ENCODE measurements at places on chromosomes 7 and 10. TPM values are rescaled to one million over a fixed set of nuclear protein-coding genes. Genes with fewer than 3 reads are reported as not detected.
A peak's percentile ranks its signal among the peaks of the same experiment; 100 is the strongest.

Gene TWIST1
- total RNA-seq: not detected

DNA sequence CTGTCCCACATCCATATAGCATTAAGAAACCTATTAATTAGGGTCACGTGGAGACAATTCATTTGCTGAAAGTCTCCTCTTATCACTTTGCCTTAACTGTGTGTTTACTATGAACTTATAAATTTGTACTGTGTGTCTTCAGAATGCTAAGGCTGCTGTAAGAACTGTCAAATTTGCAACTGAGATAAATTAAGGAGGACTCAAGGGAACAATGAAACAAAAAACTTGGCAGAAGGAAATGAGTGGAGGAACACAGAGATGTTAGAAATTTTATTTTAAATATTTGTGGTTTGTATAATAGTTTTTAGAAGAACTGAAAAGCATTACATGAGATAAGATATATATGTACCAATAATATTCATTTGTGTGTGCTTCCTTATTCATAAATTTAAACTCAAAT is 1005.3 kb upstream of the SORCS1 start:
- DNase-seq: no peak

DNA sequence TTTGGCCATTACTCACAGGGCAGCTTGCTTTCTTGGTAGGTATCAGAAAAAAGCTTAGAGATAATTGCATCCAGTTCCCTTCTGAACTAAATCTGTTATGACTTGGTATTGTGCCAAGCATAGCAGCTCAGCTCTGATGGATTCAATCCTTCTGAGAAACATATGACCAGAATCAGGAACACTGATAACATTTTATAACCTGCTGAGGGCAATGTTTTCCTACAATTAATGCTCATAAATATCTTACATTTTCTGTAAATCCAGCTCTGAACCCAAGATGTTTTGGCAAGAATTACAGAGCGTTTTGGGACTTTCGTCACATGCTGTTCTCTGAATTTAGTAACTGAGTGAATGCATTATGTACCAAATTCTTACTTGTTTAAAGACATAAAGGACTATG is 167.8 kb downstream of the KIF20B start:
- DNase-seq: no peak

Gene C10orf71
- not detected for total RNA-seq

DNA sequence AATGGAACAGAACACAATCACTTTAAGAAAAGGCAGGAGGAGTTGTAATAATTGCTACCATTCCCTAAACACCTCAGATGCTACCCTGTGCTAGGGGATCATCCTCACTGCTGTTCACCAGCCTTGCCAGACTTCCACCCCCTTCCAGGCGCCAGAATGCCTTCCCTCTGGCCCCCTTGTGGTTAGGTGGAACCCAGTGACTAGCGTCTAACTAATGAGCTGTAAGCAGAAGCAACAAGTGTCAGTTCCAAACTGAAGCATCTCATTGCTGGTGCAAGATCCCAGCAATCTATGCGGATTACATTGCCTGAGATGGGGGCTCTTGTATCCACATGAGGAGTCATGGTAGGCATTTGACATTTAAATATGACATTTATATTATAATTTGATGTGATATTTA is 86.6 kb downstream of the FRMD4A start:
- DNase-seq: no peak

DNA sequence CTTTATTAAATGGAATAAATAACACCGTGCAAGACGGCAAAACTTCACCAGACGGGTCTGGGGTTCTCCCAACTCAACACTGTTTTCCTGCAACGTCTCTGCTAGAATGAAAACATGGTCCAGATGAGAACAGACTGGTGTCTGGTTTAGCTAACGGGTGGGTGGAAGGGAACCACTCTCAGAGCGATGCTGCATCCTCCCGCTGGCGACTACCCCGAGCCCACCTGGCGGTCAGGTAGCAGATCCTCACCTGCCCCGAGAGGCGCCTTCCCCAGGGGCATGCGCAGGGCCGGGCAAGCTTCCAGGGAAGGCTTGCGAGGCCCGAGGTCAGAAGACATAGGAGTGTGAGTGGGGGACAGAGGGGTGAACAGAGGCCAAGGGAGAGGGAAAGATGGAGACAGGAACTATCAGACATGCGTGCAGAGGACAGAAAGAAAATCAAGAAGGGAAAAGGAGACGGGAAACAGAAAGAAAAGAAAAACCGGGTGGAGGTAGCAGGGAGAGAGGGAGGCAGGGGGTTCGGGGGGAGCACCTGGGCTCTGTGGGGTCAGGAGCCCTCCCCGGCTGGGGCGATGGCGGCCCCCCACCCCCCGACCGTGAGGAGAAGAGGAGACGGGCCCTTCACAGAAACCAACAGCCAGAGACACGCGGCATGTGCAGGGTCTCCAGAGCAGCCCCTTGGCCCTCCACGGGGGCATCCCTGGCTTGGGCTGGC is 222.0 kb downstream of the MAD1L1 start:
- DNase-seq: no peak

DNA sequence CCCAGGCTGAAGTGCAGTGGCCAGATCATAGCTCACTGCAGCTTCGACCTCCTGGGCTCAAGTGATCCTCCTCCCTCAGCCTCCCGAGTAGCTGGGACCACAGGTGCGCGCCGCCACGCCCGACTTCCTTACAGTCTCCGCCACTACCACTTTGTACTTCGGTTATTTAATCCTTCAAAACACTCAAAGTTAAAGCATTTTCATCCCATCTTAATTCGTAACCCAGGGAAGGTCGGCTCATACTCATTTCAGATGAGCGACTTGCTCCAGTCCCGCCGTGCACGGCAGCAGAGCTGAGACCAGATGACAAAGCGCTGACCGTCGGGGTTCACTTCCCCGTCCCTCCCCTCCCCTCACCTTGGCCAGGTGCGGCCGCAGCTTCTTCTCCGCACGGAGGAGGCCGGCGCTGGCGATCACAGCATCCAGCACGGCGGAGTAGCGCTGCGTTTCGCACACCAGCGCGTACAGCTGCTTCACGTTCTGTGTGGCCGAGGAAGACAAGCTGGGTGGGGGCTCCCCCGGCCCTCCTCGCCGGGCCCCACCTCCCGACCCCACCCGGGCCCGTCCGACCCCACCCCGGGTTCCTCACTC is 457 bp downstream of the NSUN5 start:
- DNase-seq: peak; percentile 14

Gene PRSS37
- not detected for total RNA-seq

DNA sequence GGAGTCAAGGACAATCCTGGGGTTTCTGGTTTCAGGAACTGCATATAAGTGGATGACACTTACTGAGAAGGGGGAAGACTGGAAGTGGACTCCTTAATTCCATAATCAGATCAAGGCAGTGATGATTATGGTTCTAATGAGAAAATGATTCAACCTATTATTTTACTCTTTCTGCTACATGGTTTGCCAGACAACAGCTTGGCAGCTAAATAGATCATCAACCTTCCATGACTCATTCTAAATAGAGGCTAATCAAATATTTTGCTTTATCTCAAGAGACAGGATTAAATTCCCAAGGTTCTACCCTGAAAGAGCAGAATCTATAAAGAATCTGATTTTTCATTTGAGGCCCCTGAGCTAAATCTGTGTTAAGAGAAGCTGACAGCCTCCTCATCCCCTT is 46.3 kb downstream of the CNNM1 start:
- peak; percentile 21 for DNase-seq

Gene WIPF3
- not detected for total RNA-seq

DNA sequence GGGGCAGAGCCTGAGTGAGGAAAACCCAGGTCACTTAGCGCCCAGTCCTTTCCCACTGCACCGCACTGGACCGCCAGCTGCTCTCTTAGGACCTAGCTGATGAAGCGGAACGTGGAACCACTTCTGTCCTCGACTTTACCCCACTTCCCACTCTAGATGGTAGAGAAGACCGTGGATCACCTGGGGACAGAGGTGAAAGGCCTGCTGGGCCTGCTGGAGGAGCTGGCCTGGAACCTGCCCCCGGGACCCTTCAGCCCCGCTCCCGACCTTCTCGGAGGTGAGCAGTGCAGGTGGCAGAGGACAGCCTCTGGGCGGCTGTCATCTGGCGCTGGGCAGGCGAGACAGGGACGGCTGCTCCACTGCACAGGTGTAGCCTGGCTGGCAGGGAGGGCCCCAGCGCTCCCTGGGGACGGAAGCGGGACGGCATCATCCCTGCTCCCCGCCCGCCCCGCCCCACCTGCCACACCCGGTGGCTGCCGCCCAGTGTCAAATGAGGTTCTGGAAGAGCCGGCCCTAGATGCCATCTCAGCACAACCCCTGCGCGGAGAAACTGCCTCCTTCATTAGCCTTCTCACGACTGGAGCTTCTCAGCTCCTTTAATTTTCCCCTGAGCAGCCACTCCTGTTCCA is 11.7 kb downstream of the PLAC9 start:
- no peak for DNase-seq

Gene DRGX
- total RNA-seq: not detected

- no peak for DNase-seq
These were observed 7.2 kb downstream of the WDR37 start for GRCh38 chr10:1063232-1063865.

GRCh38 chr10:9608602-9609001 is 1409.1 kb upstream of the CELF2 start:
- peak; percentile 14 for DNase-seq

GRCh38 chr10:93954726-93955363 is 38.9 kb upstream of the PLCE1 start:
- DNase-seq: no peak

- DNase-seq: peak; percentile 96
These were observed 28.1 kb downstream of the ARL4A start for GRCh38 chr7:12715372-12716133.

DNA sequence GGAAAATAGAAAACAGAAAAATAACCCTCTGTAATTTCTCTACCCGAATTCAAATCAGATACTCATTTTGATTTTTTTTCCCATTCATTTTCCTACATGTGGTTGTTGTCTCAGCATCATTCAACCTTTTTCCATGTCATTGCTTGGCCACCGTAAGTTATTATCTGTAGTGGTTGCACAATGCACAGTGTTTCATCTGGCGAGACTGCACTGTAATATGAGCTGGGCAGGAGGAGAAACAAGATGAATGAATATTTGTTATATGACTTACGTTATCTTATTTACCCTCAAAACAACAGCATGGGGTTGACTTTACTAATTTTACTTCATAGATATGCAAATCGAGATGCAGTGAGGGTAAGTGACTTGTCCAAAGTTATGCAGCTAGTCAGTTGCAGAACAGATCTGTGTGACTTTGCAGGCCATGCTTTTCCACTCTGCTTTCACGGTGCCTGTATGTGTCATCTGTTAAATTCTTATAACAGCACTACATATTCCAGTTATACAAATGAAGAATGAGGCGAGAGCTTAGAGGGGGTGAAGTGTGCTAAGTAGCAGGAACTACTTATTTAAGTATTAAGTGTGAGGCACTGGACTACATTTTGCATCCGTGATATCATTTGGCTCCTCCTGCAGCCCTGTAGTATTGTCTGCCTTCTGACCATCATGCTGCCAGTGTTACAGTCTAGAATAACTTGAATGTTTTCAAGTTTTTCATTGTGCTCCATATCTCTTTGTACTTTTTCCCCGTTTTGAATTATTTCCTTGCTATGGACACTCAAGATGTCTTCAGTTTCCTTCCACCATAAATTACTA is 56.7 kb downstream of the ZMYND11 start:
- no peak for DNase-seq

DNA sequence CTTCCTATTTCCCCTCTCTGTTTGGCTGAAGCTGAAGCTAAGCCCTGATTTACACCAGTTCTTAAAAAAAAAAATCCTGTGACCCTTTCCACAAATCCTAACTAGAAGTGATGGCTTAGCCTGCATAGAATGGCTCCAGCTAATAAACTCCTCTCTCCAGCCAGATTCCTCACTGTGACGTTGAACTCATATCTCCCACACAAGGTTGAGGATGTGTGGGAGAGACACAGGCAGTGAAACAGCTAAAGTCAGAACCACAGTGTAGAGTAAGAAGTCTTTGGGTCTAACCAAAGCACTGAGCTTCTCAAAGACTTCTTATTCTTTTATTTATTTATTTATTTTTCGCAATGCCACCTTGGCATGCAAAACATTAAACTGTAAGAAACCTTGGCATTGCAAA is 268.3 kb downstream of the SNX13 start:
- DNase-seq: no peak

- no peak for DNase-seq
These were observed 373.3 kb downstream of the HTR7 start for GRCh38 chr10:90484518-90484917.

DNA sequence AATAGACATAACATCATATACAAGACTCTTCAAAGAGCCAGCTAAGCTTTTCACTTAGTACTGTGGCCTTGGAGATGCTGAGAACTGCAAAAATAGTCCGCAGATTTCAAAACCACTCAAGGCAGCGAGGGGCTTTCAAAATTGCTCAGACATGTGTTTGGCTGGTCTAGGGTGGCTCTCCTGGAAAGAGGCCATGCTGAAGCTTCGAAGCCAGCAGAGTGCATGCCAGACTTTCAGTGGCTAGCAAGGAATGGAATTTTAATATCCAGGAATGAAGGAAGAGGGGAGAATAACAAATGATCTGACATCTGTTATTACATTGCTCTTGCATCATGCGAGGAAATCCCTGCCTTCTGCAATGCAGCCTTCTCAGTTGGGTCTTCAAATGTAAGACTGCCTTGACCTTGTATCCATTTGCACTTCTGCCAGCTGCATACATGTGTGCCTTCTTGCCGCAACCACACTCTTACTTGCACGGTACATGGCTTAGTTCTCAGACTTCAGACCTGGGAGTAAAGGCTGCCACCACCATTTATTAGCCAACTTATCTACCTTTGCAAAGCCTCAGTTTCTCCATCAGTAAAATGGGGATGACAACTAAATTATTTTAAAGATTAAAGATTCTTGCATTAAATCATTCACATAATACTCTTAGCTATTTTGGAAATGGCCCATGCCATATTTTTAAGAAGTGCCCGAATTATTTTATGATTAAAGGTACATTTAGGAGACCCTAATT is 55.9 kb downstream of the ITIH5 start:
- no peak for DNase-seq

GRCh38 chr10:64175271-64175962 is 654.2 kb downstream of the REEP3 start:
- DNase-seq: no peak
